ENCODE measurements at places on chromosomes 16 and 17.
A peak's percentile ranks its signal among the peaks of the same experiment; 100 is the strongest.

GRCh38 chr16:56108056-56108471 is 83.2 kb upstream of the GNAO1 start:
- no peak for DNase-seq

GRCh38 chr17:33214996-33215395 is 78.1 kb downstream of the ASIC2 start:
- no peak for DNase-seq

DNA sequence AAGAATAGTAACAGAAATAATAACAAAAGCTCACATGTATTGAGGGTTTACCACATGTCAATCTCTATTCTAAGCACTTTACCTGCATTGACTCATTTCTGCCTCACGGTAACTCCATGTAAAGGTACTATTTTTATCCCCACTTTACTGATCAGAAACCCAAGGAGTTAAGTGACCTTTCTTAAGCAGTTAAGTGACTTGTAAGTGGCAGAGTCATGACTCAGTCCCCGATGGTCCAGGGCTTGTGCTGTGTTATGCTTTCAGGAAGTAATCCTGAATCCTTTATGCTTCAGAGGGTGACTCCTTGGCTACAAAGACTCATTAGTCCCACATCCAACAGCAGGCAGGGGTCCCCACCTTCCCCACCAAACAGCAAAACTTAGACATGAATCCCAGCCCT is 66.5 kb downstream of the MRM1 start:
- DNase-seq = no peak

- DNase-seq = no peak
Measured at GRCh38 chr16:51919736-51920135, 627.2 kb downstream of the TOX3 start.

DNA sequence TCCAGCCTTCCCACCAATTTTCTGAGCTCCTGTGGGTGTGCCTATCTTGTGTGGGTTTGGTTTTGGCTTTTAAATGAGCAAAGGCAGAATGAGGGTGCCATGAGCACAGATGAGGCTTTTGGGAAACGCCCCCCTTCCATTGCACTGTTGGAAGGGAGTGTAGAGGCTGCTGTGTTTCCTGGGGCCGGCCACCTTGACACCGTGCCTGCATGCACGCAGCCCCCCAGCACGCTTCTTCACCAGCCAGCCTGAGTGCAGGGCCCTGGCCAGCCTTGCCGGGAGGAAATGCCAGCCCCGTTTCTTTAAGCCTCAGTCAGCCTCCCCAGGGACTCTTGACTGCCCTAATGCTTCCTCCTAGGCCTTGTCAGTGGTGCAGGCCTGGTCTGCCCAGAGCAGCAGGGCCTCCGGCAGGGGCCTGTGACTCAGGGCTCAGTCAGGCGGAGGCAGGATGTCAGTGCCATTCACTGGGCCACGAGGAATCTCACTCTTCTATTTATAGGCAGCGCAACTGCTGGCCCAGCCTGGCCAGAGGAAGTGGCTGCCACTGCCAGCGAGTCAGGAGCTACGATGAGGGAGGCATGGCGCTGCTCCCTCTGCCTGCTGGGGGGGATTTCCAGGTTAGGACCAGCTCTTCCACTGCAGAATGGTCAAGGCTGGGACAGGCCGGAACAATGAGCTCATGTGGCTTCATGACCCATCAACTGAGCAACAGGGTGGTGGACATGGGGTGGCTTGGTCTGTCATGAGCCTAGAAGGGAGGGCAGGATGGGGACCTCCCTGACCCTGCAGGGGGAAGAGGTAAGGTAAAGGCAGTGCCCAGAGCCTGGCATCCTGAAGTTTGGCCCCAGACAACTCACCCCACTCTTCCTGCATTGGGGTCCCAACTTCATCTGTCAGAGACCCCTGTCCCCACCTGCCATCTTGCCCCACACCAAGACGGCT is 205.2 kb downstream of the RAB11FIP4 start:
- no peak for DNase-seq

DNA sequence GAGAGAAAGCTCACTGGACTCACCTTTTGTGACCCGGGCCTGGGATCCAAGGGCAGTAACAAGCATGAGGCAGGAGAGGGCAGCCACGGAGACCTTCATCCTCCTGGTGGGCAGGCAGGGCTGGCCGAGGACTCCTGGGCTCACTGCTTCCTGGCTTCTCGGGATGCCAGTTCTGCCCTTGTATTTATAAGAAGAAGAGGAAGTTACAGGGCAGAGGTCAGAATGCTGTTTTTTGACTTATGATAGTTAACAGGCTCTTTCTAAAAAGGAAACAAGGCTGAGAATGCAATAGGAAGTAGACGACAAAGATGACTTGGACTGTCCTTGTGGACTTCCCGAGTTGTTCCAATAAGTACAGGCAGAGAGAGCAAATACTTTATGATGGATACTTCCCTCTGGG is at the start of gene CCL23:
CCL23 (minus strand) TSS at position 174 of the 400 bp plus-strand sequence; CDS start at position 99, 75 bp downstream.
- DNase-seq = no peak

- no peak for DNase-seq
Measured at GRCh38 chr16:69839240-69839688, 77.1 kb downstream of the WWP2 start.

- peak; percentile 45 for DNase-seq
Measured at GRCh38 chr17:1720856-1721386, 3.6 kb upstream of the WDR81 start.

All from stimulated activated CD8-positive, alpha-beta memory T cell treated with anti-CD3 and anti-CD28 coated beads, Interleukin-2, amount 100 ng/mL, for 1 hour (primary cell).